ENCODE measurements at places on chromosomes 2 and 18.
A peak's percentile ranks its signal among the peaks of the same experiment; 100 is the strongest.

GRCh38 chr2:157443795-157444640 is at the start of gene CYTIP:
Gene CYTIP, minus strand, starts transcription at chr2:157444089. Its CDS starts 69 bp downstream, at chr2:157444020.
- DNase-seq: no peak

DNA sequence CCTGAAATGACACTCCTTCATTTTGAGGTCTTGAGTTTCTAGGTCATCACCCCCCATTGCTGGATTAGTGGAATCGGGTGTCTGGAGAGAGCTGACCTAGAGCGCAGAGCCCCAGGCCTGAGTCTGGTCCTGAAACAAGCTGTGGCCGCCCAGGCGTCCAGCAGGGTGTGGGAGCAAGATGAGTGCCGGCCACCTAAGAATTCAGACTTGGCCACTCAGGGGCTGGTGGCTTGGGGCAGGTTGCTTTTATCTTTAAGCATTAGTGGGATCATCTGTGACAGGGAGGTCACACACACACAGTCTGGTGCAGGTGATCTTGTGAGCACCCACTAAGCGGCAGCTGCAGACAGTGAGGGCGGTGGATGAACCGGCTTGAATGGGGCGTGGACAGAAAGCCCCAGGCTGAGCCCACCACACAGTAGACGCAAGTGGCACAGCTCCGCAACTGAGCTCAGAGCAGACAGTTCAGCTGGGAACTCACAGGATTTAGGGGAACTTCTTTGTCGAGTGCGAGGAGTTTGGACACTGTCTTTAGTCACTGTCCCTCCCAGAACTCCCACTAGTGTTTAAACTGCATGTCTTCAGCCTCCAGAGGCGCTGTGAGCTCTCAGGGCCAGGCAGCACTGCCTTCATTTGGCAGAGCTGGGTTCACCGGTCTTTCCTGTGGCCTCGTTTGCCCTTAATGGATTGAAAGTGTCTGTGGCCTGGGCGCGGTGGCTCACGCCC is 21.5 kb downstream of the ITGB1BP1 start:
- no peak for DNase-seq

- no peak for DNase-seq
Observed at GRCh38 chr2:241312082-241312481, 3.4 kb downstream of the HDLBP start.

- no peak for DNase-seq
Observed at GRCh38 chr2:18830962-18831361, 241.6 kb upstream of the NT5C1B start.

GRCh38 chr2:22795287-22795866 is 589.6 kb upstream of the KLHL29 start:
- no peak for DNase-seq

DNA sequence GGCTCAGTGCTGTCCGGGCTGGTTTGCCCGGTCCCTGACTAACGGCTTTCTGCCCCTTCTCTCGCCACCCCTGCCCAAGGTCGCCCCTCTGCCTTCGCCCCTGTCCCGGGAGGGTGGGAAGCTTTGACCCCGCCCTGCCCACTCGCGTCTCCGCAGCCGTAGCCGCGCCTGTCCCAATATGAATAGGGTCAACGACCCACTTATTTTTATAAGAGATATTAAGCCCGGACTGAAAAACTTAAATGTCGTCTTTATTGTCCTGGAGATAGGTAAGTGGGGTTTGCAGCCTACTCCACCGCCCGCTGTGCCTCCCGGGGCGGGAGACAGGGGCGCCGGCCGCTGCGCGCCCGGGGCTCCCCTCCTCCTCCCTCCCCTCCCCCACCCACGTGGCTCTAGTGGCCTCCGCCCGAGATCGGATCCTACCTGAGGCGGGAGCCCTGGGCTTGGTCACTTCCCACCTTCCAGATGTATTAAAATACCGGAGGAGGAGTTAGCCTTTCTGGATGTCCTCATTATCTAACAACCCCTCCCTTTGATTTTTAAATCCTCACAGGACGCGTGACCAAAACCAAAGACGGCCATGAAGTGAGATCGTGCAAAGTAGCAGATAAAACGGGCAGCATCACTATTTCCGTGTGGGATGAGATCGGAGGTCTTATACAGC is 633 bp downstream of the NABP1 start:
- DNase-seq: peak; percentile 88

GRCh38 chr2:157182834-157183396 is 74.6 kb upstream of the GALNT5 start:
- DNase-seq: no peak
